Thoracic aorta (tissue), 2 donors: ENCODE measurements at places on chromosomes 13 and 19.

DNA sequence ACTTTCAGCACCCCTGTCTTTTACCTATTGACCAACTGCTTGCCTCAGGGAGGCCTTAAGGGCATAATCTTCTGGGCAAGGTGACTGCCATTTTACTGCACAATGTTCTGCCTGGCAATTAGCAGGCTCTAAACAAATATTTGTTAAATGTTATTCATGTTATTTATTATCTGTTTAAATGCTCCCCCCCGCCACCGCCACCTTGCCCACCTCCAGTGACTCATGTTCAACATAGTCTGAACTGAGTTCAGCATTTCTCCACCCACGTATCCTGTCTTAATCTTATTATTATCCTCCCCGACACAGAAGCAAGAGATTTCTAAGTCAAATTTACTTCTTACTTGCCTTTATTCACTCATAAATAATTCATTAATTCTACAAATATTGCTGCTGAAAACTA, 144.8 kb downstream of the LIG4 start:
- DNase-seq: no peak

DNA sequence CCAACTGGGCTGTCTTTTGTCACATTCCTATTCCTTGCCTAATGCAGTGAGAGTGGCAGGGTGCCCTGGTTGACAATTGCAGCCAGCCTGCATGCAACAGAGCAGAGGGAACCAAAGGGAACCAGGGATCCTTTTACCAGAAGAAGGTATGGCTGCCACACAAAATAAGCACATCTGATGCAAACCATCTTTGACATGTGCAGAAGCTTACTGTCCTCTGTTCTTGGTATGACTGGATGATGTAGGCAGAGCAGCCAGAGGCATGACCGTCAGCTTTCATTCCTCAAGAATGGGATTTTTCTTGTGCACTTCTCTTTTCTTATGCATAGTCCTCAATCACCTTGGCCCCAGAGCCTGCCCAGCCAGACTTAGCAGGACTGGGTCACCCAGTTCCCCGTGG, 116.1 kb downstream of the UQCRFS1 start:
- no peak for DNase-seq

GRCh38 chr13:49759503-49759902, 33.0 kb downstream of the KPNA3 start:
- DNase-seq: no peak

DNA sequence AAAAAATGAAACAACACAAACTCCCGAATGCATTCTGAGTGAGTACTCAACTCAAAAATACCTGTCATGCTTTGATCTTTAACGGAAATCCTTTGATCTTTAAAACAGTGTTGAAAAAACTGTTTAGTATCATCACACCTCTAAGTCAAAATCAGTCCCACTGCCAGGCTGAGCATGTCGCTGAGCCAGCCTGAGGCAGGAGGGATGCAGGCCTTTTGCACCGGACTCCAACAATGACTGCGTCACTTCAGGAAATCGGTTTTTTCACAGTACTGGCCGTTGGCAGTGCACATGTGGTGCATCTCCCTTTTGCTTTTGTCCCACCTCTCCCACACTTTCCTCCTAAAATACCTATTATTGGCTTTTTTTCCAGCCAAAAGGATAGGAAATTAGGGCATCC, 78.2 kb downstream of the SHISA2 start:
- DNase-seq: no peak

- DNase-seq: no peak
Measured at GRCh38 chr13:28586439-28587173, 72.3 kb upstream of the POMP start.

GRCh38 chr13:42873081-42873480, 91.7 kb downstream of the FAM216B start:
- no peak for DNase-seq

DNA sequence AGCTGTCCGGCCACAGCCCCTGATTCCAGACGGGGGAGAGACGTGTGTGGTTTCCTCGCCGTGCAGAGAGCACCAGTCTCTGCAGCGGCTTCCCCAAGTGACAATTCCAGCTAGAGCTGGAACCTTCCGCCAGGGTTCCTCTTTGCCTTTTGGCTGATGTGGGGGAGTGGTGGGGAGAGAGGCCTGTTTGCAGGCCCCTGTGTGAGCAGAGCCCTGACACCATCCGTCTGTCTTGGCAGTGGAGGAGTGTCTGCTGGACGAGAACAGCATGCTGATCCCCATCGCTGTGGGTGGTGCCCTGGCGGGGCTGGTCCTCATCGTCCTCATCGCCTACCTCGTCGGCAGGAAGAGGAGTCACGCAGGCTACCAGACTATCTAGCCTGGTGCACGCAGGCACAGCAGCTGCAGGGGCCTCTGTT, 25.0 kb downstream of the LAMP1 start:
- no peak for DNase-seq

GRCh38 chr19:53894707-53895106, 12.7 kb downstream of the PRKCG start:
- no peak for DNase-seq

DNA sequence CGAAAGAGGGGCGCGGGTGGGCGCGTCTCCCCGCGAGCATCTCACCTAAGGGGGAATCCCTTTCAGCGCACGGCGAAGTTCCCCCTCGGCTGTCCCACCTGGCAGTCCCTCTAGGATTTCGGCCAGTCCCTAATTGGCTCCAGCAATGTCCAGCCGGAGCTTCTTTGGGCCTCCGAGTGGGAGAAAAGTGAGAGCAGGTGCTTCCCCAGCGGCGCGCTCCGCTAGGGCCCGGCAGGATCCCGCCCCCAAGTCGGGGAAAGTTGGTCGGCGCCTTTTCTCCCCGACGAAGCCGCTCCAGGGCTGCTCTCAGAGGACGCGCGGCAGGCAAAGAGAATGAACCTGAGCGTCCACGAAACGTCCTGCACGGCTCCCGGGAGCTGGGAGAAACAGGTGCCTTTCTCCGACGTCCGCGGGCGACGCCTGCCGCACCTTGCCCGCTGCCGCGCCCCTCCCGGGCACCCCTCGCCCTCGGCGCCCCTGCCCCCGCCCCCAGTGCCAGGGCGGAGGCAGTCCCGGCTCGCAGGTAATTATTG, 366 bp upstream of the KL start:
- no peak for DNase-seq

- DNase-seq: no peak
Measured at GRCh38 chr13:110103534-110103933, 203.4 kb downstream of the COL4A1 start.

- no peak for DNase-seq
Measured at GRCh38 chr19:2629491-2630351, 72.8 kb downstream of the GNG7 start.

DNA sequence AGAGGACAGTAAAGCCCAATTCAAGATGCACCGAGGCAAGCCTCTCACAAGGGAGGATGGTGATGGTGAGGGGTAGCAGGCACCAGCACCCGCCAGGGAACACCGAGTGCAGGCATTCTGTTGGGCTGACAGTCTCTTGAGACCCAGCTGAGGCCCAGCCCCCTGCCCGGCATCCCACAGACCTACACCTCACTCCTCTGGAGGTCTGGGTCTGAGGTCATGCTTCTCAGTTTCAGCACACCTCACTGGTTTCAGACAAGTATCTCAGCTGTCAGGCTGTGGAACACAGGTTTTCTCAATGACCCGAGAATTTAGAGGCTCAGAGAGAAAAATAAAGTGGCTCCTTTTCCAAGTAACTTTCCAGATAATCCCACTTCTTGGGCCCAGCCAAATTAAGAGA, 27.7 kb upstream of the EPHX3 start:
- no peak for DNase-seq

- no peak for DNase-seq
Measured at GRCh38 chr19:39778763-39779162, at the start of gene LEUTX. Gene LEUTX (plus strand): TSS chr19:39778854. CDS start chr19:39778921, 67 bp downstream.

DNA sequence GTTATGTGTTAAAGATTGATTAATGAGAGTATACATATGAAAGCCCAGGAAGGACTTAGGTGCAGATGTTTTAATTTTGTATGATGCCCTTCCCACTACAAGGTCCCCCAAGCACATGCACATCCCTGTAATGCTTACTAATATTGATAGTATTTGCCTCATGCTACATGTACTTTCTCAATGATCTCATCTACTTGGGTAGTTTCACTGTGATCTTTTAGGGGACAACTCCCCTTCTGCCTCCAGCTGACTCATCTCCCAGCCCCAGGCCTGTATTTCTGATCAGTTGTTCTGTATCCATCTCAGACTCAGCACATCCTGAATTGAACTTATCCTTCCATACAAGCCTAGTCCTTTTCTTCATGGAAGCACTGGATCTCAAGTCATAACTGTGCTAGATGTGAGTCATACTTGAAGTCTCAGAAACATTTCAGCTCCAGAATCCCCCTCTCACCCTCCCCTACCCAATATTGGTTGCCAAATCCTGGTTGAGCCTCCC, 49.4 kb upstream of the INTS6 start:
- DNase-seq: no peak

- DNase-seq: no peak
Measured at GRCh38 chr13:66855131-66855530, 375.0 kb downstream of the PCDH9 start.

- peak; percentile 97 for DNase-seq
Measured at GRCh38 chr19:39403331-39404312, 3.0 kb upstream of the ZFP36 start.

DNA sequence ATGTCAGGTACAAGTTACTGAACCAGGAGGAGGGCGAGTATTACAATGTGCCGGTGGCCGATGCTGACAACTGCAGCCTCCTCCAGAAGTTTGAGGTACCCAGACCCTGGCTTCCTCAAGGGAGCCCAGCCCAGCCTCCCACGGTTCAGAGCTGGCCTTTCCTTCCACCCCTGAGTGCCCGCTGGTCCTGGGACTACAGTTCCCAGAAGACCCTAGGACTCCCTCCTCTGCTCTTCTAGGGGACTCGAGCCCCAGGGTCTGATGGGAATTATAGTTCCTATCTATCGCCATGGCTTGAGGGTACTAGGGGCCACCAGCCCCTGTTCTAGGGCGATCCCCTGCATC, 11.0 kb downstream of the PRKCG start:
- no peak for DNase-seq

- no peak for DNase-seq
Measured at GRCh38 chr13:106138620-106139019, 396.8 kb downstream of the EFNB2 start.

DNA sequence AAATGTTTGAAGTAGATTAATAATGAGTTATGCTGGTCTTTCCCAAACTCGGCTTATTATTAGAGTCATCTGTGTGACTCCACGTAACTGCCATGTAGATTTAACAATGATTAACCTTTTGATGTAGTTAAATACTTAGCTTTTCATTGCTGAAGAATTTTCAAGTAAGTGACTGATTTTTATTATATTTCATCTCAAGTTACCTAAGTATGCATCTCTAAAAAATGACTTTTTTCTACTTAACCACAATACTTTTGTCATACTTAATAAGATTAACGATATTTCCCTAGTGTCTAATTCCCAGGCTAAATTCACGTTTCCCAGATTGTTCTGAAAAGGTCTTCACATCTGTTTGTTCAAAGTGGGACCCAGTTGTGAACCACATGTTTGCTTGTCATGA, 17.8 kb downstream of the BIVM start:
- DNase-seq: no peak

DNA sequence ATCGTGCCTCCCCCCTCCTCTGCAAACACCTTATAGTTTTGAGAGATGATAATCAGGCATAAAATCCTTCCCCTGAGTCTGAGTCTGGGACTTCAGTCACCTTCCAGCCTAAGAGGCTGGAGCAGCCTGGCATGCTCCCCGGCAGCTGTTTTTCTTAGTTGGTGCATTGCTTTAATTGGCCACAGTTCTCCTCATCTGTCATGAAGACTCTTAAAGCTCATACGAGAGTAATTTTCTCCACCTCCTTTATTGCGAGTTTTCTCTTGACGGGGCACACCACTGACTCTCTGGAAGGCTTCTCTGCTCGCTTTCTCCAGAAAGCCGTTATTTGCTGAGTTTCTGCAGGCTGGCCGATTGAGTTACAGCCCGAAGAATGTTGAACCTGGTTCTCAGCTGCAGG, 310.5 kb downstream of the ATP8A2 start:
- DNase-seq: no peak

- DNase-seq: peak; percentile 22
Measured at GRCh38 chr19:41531438-41532311, 44.3 kb upstream of the CEACAM21 start.

- DNase-seq: no peak
Measured at GRCh38 chr19:6470173-6470572, 6.1 kb downstream of the CRB3 start.

DNA sequence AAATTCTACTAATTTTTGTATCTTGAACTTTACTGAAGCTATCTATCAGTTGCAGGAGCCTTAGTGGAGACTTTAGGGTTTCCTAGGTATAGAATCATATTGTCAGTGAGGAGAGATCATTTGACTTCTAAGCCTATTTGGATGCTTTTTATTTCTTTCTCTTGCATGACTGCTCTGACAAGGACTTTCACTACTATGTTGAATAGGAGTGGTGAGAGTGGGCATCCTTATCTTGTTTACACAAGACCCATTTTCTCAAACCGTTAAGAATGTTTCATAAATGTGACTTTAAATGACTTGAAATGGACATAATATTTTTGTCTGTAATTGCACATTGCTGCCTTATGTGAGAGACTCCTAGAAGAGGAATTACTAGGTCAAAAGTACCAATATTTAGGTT, 17.9 kb upstream of the CSNK1A1L start:
- no peak for DNase-seq

DNA sequence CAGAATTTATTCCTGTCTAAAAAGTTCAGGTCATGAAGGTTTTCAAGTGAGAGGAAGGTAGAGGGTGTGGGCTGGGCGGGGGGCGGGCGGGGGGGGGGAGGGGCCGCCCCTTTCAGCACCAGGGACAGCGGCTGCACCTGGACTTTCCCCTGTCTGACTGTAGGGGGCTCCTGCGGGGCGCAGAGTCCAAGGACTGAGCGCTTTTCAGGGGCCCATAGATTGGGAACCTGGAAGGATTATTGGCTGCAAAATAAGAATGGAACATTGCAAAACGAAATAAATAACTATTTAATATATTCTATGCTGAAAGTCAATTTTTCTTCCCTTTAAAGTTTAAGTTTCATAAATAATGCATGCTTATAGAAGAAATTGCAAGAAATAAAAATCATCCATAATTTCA, 8.9 kb upstream of the CYP4F3 start:
- DNase-seq: no peak

GRCh38 chr19:39265321-39265916, 2.8 kb upstream of the IFNL2 start:
- DNase-seq: no peak

GRCh38 chr13:104318121-104318520, 1251.9 kb upstream of the SLC10A2 start:
- DNase-seq: no peak

GRCh38 chr13:60075850-60076249, 87.9 kb downstream of the DIAPH3 start:
- DNase-seq: no peak

- no peak for DNase-seq
Measured at GRCh38 chr19:29260477-29261317, 47.7 kb upstream of the UQCRFS1 start.

- no peak for DNase-seq
Measured at GRCh38 chr19:3224346-3225168, at the start of gene CELF5. Gene CELF5 (plus strand): TSS chr19:3224661. CDS start chr19:3224740, 79 bp downstream.
